Left lung (tissue), 14 donors: ENCODE measurements at places on chromosomes 1 and 21.

DNA sequence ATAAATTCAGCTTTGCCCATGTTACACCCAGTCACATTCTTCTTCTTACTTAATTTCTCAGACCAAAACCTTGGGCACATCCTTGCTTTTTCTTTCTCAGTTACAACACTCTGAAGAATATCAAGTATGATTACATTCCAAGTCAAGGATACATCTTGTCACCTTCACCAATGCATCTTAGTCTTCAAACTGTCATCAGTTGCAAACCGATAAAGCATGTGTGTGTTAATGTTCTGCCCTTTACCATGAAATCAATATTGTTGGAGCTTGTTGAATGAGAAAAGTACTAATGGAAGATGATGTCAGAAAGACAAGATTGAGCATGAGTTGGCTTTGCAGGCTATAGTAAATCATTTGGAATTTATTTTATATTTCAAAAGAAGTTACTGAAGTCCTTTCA, 764.6 kb downstream of the NCAM2 start:
- DNase-seq, result no peak

DNA sequence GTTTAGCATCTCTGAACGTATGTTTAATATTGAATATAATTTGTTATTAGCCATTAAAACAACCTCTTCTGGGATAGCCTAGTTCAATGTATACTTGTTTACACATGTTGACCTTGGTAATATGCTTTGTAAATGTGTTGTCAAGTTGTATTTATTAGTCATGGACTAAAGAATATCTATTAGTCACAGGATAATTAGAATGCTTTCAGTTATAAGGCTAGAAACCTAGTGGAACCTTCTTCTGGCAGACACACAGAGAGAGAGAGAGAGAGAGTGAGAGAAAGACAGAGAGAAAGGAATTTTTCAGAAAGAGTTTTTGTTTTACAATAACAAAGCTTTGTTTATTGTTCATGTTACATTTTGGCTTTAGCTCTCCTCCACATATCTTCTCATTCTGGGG, 181.1 kb upstream of the APP start:
- no peak for DNase-seq

GRCh38 chr1:161404051-161404597, 36.4 kb upstream of the CFAP126 start:
- no peak for DNase-seq

GRCh38 chr1:52028328-52028727, 5.3 kb downstream of the KTI12 start:
- DNase-seq, result no peak

GRCh38 chr1:229046251-229046853, 224.6 kb upstream of the RAB4A start:
- DNase-seq, result no peak

- DNase-seq, result peak; percentile 83
These were observed at the start of gene UHMK1 for GRCh38 chr1:162497723-162498495. Gene UHMK1, plus strand, starts transcription at chr1:162497818. Its CDS starts 183 bp downstream, at chr1:162498001.

GRCh38 chr1:107479865-107480350, 339.1 kb downstream of the NTNG1 start:
- no peak for DNase-seq

GRCh38 chr1:205270764-205271163, 43.0 kb downstream of the TMCC2 start:
- no peak for DNase-seq

DNA sequence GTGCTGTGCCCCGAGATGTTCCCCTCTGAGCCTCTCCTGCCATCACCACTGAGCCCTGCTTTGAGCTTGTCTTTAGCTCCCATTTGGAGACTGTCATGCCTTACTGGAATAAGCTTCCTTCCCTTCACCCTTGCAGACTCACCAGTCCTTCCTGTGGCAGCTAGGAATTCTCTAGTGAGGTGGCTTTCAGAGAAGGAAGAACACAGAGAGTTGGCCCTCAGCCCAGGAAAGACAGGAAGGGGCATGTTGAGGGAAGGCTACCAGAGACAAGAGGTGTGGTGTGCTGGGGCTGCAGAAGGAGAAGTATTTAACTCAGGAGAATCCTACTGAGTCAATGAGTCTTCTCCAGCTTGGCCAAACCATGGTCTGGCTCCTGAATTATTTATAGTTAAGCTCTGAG, 76.3 kb downstream of the UCK2 start:
- no peak for DNase-seq

DNA sequence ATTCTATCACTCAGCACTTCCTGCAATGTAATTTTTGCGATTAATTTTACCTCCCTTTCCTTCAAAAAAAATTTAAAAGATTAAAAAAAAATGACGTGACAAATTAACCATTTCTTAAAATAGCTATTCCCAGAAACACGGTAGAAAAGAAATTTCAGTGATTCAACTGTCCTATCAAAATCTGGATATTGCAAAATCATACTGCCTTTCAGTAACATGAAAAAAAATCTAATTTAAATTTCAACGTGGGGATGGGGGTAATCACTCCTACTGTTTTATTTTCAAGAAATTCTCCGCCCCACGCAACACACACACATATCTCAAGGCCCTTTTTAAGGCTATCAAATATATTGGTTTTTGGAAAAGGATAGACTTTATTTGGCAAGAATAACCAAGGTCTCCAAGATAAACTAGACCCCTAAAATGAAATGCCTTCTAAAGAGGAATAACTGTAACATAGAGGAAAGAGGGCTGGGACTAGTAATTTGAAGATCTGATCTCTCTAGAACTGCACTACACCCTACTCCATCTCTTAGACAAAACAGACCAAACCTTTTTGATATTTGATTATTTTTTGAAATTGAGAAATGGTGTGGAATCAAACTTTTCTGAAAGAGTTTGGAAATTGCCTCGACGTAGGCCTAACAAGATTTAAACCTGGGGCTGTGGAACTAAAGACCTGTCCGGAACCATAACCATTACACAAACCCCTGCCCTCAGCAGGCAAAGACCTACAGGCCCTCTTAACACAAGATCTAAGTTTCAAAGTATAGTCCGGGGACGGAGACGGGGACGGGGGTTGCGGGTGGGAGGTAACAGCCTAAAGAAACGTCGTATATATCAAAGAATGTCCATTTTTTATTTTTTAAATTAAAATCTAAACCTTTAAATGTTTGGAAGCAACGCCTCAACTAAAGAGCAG, 941 bp downstream of the ARNT start:
- DNase-seq, result no peak

GRCh38 chr1:29743264-29743663, 506.9 kb downstream of the PTPRU start:
- no peak for DNase-seq

- no peak for DNase-seq
These were observed 314 bp downstream of the DPH5 start for GRCh38 chr1:101025283-101025656.

DNA sequence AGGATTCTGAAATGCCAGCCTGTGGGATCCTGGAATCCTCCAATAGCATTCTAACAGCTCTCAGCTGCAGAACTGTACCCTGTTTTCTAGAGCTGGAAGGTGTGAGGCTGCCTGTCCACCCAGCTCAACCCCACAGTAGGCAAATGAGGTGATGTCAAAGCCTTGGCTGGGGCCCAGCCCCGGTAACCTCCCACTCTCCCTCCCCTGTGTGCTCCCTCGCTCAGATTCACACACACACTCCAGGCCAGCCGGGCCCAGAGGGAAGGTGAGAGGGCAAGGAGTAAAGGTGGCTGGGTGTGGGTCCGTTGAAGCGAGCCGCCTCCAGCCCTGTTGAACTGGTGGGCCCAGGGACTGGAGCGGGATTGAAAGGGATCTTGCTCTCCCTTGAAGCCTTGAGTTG, at the start of gene BSND:
BSND (plus strand) TSS at position 257 of the 400 bp plus-strand sequence. CDS start 254 bp downstream, outside the sequence.
- no peak for DNase-seq

GRCh38 chr1:45913183-45913683, 109.8 kb downstream of the MAST2 start:
- no peak for DNase-seq

GRCh38 chr1:31248276-31248675, 8.6 kb upstream of the NKAIN1 start:
- DNase-seq, result no peak

GRCh38 chr1:187070076-187070475, 241.3 kb downstream of the PLA2G4A start:
- no peak for DNase-seq

GRCh38 chr1:110060034-110060661, 10.3 kb downstream of the ALX3 start:
- no peak for DNase-seq

- no peak for DNase-seq
These were observed 73.8 kb downstream of the TUT4 start for GRCh38 chr1:52479076-52479475.

GRCh38 chr1:21123287-21123948, 53.3 kb downstream of the EIF4G3 start:
- no peak for DNase-seq

DNA sequence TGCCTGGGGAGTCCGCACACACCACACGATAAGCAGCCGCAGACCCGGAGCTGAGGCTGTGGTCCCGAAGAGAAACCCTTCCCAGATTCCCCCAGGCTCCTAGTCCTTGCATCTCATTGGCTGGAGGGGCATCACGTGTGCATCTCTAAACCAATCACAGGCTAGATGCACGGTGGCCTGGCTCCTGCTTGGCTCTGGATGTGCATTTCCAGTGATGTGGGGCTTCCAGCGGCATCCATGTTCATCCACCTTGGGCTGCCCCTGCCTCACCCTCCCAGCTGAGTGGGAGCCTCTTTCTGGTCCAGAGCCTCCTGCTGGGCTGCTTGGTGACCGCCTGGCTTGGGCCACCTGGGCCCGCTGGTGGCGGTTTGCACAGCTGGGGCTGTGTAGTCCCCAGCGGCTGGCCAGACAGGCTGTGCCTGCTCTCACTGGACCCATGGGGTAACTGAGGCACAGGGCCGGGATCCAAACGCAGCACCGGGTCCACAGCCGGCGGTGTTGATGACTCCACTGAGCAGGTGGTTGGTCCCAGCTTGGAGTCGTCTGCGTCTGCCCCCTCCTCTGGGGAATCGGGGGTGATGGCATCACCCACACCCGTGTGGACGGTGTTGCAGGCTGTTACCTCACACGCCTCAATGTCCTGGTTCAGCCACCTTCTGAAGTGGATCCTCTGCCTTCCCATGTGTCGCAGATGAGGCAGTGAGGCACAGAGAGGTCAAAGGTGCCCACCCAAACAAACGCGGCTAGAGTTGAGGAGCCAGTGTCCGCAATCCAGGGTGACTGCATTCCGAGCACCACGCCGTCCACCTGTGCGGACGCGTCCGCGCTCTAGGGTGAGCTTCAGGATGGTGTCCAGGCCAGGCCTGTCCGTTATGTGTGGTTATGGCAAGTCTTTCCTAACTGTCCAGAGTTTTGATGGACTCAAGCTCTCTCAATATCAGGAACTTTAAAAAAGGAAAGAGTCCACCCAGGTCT, 41.3 kb downstream of the COL6A1 start:
- no peak for DNase-seq

GRCh38 chr21:36203603-36203889, 46.9 kb downstream of the DOP1B start:
- DNase-seq, result no peak

- peak; percentile 42 for DNase-seq
These were observed 16.9 kb upstream of the THRAP3 start for GRCh38 chr1:36207339-36207738.

GRCh38 chr1:17829579-17829978, 74.4 kb downstream of the ACTL8 start:
- DNase-seq, result no peak

GRCh38 chr21:25885880-25886279, 151.1 kb downstream of the GABPA start:
- no peak for DNase-seq

- DNase-seq, result no peak
These were observed 50.8 kb upstream of the FASLG start for GRCh38 chr1:172608098-172608601.

DNA sequence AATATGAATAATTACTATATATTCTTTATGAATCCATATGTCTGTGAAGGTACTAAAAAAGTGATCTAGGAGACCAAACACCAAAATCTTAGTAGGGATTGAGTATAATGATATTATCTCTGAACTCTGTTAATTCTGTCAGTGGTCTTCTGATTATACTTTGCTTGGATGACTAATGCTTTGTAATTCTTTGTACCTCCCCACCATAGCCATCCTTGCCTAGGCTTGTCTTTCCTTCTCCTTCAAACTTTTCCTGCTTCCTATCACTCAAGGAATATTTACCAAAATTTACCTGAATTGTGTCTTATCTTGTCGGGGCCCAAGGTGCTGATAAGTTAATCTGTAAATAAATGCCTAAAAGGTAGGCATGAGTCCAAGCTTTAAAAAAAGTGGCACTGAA, 845 bp upstream of the RGS5 start:
- DNase-seq, result no peak

DNA sequence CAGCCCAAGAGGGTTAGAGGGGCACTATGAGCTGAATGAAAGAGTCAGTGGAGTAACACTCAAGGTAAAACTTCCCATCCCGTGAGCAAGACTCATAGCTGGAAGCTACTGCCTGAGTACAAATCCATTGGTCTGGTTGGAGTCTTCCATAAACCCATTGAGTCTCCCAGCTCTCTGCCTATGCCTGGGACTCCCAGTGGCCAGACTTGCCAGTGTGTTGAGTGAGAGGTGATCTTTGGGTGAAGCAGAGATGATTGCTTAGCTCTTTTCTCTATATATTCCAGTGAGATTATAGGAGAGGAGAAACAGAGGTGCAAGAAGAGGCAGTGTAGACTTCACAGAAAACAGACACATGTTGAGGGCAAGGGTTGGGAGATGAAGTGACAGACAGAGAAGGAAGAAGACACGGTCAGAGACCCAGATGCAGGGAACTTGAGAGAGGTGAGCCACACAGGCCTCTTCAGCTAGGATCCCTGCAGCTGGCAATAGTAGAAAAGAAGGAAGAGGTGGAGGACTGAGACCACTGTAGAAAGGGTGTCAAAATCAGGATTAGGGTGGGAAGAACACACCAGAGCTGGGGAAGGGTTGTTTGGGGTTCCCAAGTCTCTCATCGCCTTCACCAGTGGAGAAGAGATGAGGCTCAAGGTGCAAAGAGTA, 3.7 kb downstream of the FOXD2 start:
- no peak for DNase-seq

DNA sequence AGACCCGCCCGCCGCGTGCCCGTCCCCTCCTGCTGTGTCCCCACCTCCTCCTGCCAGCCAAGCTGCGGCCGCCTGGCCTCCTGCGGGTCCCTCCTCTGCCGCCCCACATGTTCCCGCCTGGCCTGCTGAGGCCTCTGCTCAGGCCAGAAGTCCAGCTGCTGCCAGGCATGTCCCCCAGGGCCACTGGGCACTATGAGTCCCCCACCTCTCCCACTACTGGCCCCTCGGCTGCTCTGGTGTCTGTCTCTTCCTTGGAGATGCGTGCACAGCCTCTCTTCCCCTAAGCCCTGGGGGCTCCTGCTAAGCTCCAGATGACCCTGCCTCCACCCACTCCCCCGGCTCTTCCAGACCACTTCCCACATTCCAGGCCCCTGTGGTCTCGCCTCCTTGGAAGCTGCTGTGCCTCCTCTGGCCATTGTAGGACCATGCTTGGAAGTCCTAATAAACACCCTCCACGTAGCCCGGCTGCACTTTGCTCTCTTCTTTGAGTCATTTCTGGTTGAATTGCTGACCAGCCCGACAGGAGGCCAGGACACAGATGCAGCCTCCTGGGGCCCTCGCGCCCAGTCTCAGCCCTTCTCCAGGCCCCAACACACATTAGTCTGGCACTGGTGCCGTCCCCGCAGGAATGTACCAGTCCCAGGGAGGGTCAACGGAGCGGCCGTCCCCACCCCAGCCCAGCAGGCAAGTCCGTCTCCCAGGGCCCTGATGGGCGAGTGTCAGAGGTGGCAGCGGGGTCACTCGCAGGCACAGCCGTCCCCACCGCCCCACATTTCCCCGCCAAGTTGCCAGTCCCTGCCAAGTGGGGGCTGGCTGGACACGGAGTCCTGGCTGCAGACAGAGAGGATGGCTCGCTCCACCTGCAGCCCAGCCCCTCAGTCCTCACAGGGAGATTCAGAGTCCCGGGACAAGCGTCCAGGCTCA, 1.1 kb downstream of the KRTAP10-12 start:
- DNase-seq, result peak; percentile 76
